ENCODE measurements at places on chromosomes 6 and 20.

DNA sequence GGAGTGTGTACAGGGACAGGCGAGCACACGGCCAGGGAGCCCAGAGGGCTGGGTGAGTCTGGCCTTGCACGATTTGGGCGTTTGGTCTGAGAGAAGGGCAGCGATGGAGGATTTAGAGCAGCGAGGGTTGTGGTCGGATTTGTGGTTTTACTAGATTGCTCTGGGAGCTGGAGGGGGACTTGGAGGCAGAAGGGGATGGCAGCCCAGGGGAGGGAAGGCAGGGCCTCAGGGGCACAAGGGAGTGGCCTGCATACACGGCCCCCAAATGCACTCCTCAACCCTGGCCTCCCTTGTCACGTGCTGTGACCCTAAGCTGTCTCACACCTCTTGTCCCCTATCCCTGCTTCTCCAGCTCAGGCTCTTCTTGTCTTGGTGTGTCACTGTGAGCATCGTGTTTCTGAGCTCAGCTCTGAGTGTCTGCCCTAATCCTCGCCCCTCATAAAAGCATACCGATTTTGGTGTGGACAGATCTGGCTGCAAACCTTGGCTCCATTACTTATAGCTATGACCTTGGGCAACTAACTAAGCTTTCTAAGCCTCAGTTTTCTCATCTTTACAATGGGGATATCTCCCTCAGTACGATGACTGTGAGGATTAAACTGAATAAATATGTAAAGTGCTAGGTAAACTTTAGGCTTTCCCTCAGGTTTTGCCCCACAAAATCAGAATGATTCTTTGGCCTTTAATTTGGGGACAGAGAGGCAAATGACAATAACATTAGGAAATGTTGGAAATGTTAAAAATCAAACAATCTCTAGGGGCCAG lies 120.1 kb upstream of the ARMC2 start:
- no peak for DNase-seq

DNA sequence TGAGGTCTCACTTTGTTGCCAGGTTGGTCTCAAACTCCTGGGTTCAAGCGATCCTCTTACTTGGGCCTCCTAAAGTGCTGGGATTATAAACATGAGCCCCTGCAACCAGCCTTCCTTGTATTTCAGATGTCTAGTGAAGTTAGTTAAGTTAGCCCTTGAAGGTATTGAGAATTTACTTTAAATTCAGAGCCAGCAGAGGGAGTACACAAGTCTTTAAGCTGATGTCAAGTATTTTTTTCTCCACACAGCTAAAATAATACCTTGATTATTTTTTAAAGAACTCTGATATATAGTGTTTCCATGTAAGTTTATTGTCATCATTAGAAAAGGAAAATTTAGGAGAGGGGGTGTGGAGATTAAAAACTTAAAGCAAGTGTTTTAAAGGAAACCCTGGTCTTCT lies 9.8 kb downstream of the FOXO3 start:
- DNase-seq = no peak

- no peak for DNase-seq
Observed at GRCh38 chr6:53115741-53116140, 32.9 kb downstream of the GCM1 start.

DNA sequence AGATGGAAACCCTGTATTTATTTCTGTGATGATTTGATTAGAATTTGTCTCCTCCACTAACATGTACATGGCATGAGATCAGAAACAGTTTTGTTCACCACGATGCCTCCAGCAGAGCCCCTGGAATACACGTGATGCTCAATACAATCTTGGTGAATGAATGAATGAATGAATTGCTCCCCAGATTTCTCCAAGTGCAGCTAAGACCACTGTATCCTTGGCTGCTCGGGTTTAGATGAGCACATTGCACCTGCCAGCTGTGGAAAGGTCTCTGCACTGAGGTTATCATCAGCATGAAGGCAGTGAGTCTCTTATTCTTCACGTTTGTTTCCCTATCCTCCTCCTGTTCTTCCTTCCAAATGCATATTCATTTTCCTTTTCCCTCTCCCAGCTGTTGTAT lies 17.9 kb downstream of the CASS4 start:
- no peak for DNase-seq

GRCh38 chr6:117483004-117483644 lies 650 bp downstream of the DCBLD1 start:
- no peak for DNase-seq

DNA sequence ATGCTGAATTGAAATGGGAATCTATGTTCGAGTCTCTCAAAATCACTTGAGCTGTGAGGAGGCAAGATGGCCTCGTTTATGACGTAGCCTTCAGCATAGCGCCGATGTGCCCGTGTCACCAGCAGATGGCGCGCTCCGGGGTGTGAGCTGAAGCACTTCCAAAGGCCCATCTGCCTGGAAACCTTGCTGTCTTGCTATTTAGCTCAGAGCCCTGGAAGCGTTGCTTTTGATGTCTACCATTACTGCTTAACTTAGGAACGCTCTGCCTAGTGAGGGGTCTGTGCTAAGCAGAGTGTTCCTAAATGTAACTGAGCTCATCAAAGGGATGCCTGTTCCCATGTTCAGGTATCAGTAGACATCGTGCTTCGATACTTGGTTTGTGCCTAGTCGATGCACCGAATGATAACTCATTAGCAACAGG lies 67.7 kb downstream of the SYCP2L start:
- DNase-seq = peak; percentile 32

GRCh38 chr6:6966127-6966526 lies 141.6 kb upstream of the RREB1 start:
- DNase-seq = no peak

DNA sequence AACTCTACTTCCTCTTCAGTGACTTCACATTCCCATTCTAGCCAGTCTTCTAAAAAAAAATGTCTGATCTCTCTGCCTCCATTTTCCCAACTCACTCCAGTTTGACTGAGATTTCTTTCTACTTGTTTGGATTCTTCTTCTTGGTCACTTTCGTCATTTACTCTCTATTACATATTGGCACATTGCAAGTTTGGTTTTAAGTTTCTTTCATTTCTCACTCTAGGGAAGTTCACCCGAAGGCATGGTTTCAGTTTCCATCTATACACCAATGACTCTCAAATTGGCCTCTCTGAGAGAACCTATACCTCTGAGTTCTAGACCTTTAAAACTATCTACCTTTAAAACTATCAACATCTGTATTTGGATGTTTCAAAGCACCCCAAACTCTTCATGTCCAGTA lies 51.3 kb downstream of the CD109 start:
- DNase-seq = no peak

GRCh38 chr20:44033344-44033743 lies 118.7 kb downstream of the TOX2 start:
- DNase-seq = no peak

- no peak for DNase-seq
Observed at GRCh38 chr6:169144356-169144755, 109.3 kb downstream of the THBS2 start.

- no peak for DNase-seq
Observed at GRCh38 chr6:8069151-8069550, 5.0 kb upstream of the BLOC1S5 start.

GRCh38 chr6:169340395-169340794 lies 86.7 kb upstream of the THBS2 start:
- DNase-seq = no peak

DNA sequence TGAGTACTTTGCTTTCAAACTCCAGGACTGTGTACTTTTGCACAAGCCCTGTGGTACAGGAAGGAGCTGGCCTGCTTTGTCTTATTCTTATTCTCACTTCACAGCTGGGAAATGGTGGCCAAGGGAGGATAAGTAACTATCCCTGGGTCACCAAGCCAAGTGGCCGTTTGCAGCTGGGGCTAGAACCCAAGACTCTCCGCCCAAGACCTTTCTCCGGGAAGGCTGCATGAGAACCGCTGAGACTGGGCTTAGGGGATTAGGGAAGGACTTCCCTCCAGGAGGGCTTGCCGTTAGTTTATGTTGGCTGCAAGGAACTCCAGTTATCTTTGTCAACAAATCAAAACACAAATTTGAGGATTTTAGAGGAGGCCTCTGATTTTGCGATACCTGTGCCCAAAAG lies 343.2 kb upstream of the RNF24 start:
- DNase-seq = no peak

GRCh38 chr6:75830959-75831885 lies 82.2 kb downstream of the MYO6 start:
- DNase-seq = no peak

GRCh38 chr6:79071547-79071946 lies 6.5 kb downstream of the PHIP start:
- DNase-seq = no peak

GRCh38 chr6:20631549-20631924 lies 97.3 kb downstream of the CDKAL1 start:
- no peak for DNase-seq

DNA sequence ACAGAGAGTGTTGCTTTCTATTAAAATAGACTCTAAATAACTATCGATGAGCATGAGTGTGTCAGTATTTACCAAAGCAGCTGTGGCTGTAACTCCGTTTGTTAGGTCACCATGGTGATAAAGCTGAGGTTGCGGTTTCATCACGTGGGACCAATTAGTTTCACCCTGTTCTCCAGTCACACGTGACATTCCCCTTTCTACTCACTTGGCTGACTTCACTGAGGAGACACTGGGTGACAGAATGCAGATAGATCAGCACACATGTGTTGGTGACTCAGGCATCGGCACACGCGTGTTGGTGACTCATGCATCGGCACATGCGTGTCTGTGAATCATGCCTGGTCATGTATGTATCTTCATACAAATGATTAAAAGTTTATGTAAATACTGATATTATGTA lies 285.4 kb downstream of the THBS2 start:
- no peak for DNase-seq
